ENCODE measurements at places on chromosomes 5 and 9.

- DNase-seq: no peak
Measured at GRCh38 chr5:121151534-121151933, 687.4 kb downstream of the PRR16 start.

GRCh38 chr9:21333226-21333625 lies 2.0 kb downstream of the KLHL9 start:
- no peak for DNase-seq

- no peak for DNase-seq
Measured at GRCh38 chr9:130512199-130512598, 67.2 kb upstream of the FUBP3 start.

DNA sequence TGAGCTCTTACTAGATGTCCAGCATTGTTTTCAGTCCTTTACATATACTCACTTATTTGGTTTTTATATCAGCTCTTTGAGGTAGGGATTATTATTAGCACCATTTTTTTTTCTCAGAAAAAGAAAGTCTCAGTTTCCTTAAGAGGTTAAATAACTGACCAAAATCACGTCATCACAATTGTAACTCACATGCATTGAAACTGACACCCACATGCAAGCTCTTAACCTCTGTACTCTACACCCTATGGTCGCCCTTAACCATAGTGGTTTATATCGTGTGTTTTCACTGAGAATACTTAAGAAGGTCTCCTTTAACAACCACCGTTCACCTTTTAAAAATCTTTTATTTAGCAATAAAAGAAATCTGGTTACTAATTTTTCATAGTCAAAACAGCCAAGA lies 61.0 kb downstream of the PRDM6 start:
- DNase-seq: no peak

GRCh38 chr5:180140079-180140554 lies 68.6 kb upstream of the RNF130 start:
- DNase-seq: no peak

DNA sequence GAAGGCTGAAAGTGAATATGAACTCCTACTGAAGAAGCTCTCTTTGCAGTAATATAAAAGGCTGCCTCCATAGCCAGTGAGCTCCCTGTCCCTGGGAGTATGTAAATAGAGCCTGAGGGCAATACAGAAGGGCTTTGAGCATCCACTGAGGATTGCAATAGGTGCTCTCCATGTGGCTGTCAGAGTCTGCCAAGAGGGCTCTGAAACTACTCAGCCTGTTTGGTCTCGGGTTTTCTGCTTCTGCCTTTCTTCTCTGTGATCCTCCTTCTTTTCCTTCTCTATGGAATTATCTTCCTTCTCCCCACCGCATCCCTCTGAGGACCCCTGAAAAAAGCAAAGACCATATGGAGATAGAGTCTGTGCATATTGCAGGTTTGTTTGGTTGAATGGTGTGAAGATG lies 69.4 kb downstream of the PCDH1 start:
- no peak for DNase-seq

DNA sequence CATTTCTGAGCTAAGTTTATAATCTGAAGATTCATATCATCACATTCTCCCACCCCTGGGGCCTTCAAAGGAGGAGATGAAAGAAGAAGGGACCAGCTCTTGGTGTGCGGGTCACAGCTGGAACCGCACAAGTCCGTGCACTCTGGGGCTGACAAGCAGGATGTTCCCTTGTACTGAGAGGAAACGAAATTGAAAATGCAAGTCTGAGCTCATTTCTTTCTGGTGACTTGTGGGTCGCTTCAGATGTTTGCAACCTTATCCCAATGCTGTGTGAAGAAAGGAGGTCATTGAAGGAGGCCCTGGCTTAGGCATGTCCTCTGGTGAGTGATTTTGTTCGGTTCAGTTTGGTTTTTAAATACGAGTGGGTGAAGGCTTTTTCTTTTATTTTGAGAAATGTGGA lies 59.6 kb downstream of the C9orf152 start:
- DNase-seq: no peak

- DNase-seq: peak; percentile 22
Measured at GRCh38 chr5:133754575-133755169, 142.3 kb upstream of the FSTL4 start.

DNA sequence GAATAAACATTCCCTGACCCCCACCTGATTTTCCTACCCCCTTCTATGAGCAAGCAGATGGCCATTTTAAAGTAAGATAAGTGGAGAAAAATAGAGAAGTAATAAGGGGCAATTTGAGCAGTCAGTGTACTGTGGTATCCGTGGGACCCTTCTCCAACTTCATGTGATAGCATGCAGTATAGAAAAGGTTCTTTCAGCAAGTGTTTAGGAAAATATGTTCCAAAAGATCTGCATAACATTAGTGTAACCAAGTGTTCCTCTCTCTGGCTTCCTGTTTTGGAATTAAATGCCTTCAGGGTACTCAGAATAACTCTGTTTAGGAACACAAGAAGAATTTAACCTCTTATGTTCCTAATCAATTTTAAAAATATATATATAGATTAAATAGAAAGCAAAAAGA lies 134.9 kb downstream of the ATG10 start:
- DNase-seq: no peak

DNA sequence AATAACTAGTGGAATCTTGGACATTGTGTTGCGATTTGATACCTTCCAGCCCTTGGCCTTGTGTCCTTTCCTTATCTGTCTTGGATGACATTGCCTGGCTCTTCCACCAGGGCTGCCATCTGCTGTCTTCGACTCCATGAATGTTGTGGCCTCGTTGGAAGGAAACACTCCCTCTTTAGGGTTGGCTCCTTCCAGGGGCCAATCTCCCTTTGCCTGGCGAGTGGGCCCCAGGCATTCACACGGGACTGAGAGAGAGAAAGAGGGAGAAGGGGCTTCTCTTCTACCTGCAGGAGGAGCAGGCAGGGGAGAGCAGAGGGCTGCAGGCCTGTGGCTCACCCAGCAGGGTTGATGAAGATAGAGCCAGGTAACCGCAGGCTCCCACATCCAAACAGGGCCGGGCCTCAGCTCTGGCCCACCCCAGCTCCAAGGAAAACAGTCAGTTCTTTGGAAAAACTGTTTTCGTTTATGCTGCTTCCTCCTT lies 31.3 kb downstream of the FGF1 start:
- DNase-seq: no peak

GRCh38 chr5:138330813-138331448 lies 673 bp downstream of the CDC25C start:
- no peak for DNase-seq

DNA sequence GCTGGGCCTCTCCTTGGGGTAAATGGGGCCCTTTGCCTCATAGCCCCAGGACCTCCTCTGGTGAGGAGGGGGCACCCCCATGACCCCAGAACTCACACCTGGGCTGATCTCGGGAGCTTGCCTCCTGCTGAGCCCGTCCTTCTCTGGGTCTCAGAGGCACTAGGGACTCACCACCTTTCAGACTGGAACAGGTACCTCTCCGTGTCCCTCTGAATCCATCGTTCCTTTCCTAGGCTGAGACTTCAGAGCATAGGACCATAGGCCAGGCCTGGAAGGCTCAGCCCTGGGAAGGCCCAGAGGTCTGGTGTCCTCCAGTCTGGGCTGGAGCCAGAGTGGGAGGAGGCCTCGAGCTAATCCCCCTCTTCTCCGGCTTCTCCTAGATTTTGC lies 97.9 kb downstream of the CACNA1B start:
- no peak for DNase-seq

- no peak for DNase-seq
Measured at GRCh38 chr9:108048406-108049025, 558.9 kb upstream of the KLF4 start.

GRCh38 chr9:98339987-98340800 lies 84.7 kb upstream of the TBC1D2 start:
- no peak for DNase-seq

GRCh38 chr5:131812371-131813160 lies 15.7 kb upstream of the FNIP1 start:
- DNase-seq: no peak

- no peak for DNase-seq
Measured at GRCh38 chr5:5246736-5247135, 106.6 kb downstream of the ADAMTS16 start.

GRCh38 chr5:145008876-145009530 lies 826.1 kb downstream of the PRELID2 start:
- no peak for DNase-seq

DNA sequence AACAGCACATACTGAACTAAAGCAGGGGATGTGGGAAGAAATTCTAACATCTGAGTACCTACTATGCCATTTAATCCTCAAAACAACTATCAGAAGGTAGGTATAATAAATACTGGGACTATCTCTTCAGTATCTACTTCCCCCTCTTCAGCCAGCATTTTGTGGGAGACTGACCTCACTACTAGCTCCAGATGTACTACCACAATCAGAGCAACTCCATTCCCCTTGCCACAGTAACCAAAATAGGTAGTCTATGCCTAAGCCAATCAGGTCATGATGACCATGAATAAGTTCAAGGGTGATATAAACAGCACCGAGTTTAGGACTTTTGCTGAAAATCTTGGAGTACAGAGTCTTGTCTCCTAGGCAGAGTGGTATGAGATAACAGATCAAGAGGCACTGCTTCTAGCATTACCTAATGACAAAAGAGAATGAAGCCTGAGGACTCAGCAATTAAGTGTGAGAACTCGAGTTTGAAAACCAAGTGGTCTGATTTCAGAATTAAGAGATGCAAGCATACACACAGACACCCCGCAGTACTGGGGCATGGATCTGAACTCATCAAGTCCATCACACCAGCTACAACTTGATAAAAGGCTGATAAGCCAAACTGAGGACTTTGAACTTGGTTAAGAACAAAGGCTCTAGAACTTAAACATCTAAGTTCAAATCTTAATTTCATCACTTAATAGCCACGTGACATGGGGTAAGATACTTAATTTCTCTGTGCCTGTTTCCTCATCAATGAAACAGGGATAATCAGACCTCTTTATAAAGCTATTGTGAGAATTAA lies 9.7 kb downstream of the FNIP1 start:
- DNase-seq: no peak

- DNase-seq: no peak
Measured at GRCh38 chr9:135023786-135024405, 63.6 kb upstream of the OLFM1 start.

- no peak for DNase-seq
Measured at GRCh38 chr9:98146101-98146991, 27.3 kb upstream of the TRIM14 start.

DNA sequence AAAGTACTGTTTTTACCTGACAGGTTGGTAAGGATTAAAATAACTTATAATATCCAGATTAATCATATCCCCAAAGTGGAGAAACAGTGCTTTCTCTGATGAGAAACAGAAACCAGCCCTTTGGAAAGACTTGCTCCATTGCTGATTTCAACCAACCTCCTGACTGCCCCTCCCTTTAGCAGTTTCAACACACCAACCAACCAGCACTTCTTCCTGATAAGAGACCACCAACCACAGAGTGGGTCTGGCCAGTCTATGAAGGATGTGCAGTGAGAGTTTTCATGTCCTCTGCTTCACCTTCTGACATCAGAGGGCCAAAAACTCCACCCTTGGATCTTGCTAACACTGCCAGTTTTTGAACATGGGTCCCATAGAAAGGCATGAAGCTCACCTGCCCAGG lies 28.1 kb downstream of the RIGI start:
- DNase-seq: no peak

DNA sequence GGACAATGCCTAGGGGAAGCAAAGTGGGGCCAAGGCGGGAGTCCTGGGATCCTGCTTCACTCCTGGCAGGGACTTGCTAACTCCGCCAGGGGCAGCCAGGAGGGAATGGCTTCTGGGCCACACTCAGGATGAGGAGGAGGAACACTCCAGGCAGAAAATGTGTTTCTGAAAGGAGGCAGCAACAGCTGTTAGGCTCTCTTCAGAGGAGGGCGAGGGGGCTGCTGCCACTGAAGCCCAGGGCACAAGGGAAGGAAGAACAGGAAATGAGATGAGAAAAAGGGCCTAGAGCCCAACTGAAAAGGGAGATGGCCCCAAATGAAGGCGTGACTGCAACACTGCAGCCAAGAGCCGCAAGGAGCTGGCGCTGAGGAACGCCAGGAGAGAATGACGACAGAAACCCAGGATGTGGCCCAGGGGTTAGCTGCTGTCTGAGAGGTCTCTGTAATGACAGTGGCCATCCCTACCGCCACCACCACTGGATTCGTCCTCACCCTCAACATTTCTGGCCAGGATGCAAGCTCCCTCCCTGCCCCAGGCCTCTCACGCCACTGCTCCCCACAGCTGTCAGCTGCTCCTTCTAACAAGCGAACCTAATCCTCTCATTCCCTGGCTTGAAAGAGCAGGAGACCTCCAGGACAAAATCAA lies 15.8 kb downstream of the PSMB7 start:
- no peak for DNase-seq

GRCh38 chr9:132572921-132573320 lies 9.5 kb upstream of the BARHL1 start:
- no peak for DNase-seq

DNA sequence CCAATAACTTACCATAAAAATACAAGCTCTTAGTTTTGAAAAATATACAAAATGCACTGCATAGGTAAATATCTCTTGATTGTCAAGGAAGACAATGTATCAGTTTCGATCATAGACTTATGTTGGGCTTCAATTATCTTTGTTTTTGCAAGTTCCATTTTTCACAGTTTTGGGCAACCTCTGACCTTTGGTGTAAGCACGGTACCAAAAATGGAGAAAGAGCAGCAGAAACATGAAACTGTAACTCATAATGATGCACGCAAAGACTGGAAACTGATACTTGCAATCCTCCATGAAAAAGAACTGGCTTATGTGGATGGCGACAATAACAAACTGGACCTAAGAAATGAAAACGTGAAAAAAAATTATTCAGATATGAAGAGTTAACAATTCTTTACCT lies 54.5 kb upstream of the DEPDC1B start:
- DNase-seq: no peak

- no peak for DNase-seq
Measured at GRCh38 chr5:93330506-93330905, 250.5 kb downstream of the NR2F1-AS1 start.

GRCh38 chr5:173014671-173015070 lies 31.1 kb downstream of the ATP6V0E1 start:
- no peak for DNase-seq

GRCh38 chr5:145853781-145854376 lies 18.7 kb upstream of the PRELID2 start:
- DNase-seq: no peak

GRCh38 chr9:119283078-119283794 lies 86.0 kb downstream of the BRINP1 start:
- DNase-seq: no peak

- DNase-seq: no peak
Measured at GRCh38 chr9:2154731-2155130, 139.6 kb downstream of the SMARCA2 start.

- DNase-seq: no peak
Measured at GRCh38 chr9:38619556-38620447, 594 bp downstream of the ANKRD18A start.

GRCh38 chr5:36724467-36725332 lies 118.3 kb downstream of the SLC1A3 start:
- DNase-seq: peak; percentile 72

DNA sequence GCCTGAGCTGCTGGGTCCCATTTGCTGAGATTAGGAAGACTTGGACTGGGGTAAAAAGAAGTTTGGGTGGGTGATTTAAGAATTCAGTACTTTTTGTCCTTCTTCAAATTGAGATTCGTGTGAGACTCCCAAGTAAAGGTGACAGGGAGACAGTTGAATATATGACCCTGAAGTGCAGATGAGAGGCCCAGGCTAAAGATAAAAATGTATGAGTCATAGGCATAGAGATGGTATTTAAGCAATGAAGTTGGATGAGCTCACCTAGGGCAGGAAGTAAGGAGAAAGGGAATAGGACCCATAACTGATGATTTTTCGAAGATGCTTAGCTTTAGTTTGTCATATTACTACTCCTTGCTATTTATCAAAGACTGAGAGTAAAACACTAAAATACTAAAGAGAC lies 255.9 kb upstream of the ADRA1B start:
- DNase-seq: no peak
